Left forelimb (tissue), 1 donor: ENCODE measurements at places on chromosomes 1 and 21.

DNA sequence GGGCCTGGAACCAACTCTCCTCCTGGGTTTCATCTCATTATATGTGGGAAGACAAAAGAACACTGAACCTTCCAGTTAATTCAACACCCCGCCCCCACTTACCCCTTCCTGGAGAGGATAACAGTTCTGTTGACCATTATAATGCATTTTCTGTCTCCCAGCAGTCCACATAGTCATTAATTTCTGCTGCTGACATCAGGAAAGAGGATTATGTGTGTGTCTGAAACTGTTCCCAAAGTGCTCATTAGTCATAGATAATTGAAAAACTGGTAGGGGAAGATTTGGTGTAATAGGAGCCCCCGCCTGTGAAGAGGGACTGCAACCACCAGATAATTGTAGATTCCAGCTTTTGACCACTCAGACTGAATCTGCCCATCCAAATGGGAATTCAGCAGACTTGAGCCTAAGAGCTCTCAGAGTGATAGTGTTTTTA lies 208.7 kb downstream of the FGGY start:
- DNase-seq = no peak

GRCh38 chr1:29343908-29344307 lies 107.6 kb downstream of the PTPRU start:
- DNase-seq = no peak

- no peak for DNase-seq
Measured at GRCh38 chr21:16102113-16102512, 372.3 kb downstream of the USP25 start.

DNA sequence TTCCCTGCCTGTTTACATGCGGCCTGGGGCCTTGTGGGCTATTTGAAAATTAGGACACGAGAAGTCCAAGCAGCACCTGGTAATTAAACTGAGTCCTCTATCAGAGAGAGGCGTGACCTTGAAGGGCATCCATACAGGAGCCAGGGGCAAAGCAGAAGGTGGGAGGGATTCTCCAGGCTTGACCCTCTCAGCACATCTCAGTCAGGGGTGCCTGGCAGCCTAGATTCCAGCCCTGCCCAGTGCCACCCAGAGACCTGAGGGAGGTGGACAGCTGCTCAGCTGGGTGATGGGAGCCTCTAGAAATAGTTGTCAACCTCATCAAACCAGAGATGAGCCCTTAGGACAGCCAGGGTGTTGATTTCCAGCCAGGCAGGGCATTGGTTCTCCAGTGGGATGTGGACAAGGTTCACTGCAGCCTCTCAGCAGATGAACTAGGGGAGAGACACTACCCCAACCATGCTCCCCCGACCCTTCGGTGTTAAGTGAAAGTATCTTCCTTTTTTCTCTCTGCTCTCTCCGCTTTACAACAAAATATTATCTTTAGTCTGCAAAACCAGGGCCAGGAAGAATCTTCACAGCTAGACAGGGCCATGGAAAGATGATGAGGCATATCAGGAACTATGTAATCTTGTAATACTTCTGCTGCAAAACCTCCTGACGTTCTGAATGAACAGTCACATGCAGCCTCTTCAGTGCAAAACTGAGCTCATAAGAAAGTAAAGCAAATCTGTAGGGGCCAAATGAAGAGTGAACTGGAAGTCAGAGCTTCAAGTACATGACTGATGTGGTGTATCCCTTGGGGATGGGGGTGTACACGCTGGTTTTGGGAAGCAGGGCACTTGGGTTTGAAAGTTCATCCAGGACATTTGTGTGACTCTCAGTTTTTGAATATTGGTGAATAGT lies 35.9 kb upstream of the ATP5PO start:
- DNase-seq = no peak

- DNase-seq = no peak
Measured at GRCh38 chr1:9892563-9893528, 17.2 kb downstream of the CTNNBIP1 start.
